Testis (tissue), 5 donors: ENCODE measurements at places on chromosomes 3 and 15.

DNA sequence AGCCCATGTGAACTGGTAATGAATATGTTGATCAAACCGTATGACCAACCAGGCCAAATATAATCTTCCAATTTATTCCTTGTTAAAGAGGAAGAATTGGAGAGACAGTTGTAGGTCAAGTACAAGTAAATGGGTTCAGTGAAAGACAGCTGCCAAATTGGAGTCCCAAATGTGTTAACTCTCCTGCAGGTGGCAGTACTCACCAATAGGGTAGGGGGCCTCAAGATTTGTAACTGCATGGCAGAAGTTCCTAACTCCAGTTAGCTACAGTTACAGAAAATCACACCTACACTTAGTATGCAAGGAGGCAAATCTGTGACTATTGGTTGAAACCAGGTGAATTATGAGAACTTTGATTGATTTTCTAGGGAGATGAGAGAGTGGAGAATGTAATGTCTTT, 278.0 kb downstream of the ZBBX start:
- DNase-seq = no peak

DNA sequence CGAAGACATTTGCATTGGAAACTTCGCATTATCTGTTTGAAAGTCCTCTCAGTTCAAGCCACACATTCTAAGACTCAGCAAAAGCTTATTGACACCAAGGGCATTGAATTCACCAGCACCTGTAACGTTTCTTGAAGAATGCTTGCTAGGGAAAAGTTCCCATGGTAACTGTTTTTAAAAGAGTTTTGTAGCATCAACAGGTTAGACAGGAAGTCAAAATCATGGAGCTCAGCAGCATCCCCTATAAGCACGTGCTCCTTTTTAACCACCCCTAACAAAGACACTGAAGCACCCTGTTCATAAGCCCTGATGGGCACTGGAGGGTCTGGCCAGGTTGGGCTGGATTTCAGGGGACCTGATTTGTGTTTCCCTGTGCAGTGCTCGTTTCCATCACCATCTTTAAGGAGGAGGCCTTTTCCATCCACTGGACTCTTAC, 229.7 kb upstream of the BHLHE40 start:
- DNase-seq = no peak

GRCh38 chr3:133941415-133941821, 45.7 kb upstream of the RAB6B start:
- no peak for DNase-seq

GRCh38 chr3:37526511-37526910, 335.2 kb upstream of the CTDSPL start:
- DNase-seq = peak; percentile 64

- no peak for DNase-seq
These were observed 24.1 kb downstream of the KAT2B start for GRCh38 chr3:20064387-20064786.

GRCh38 chr3:106125321-106125720, 256.5 kb upstream of the CBLB start:
- DNase-seq = no peak

- DNase-seq = peak; percentile 54
These were observed 85.5 kb upstream of the FGF12 start for GRCh38 chr3:192812743-192813383.

- DNase-seq = no peak
These were observed 12.6 kb upstream of the CGNL1 start for GRCh38 chr15:57363661-57364060.

- DNase-seq = no peak
These were observed 10.2 kb downstream of the SNRK start for GRCh38 chr3:43296565-43296964.

- DNase-seq = no peak
These were observed 59.3 kb downstream of the MEIS2 start for GRCh38 chr15:37041042-37041441.

- DNase-seq = no peak
These were observed 40.2 kb upstream of the CRTC3 start for GRCh38 chr15:90489514-90489913.

DNA sequence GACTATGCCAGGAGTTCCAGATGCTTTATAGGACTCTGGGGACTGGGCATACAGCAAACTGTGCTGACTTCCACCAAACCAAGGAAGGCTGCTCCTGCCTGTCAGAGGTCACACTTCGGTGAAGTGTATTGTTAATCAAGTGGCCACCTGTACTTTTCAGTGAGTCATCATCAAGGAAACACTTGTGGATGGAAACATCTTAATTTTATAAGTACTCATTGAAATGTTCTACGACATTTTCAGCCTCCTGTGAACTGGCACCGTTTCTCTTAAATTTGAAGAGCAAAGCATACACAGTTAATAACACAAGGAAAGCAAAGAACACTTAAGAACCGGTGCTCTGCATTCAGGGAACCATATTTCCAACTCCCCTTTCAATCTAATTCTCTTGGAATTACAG, 801.7 kb upstream of the DPPA4 start:
- no peak for DNase-seq

DNA sequence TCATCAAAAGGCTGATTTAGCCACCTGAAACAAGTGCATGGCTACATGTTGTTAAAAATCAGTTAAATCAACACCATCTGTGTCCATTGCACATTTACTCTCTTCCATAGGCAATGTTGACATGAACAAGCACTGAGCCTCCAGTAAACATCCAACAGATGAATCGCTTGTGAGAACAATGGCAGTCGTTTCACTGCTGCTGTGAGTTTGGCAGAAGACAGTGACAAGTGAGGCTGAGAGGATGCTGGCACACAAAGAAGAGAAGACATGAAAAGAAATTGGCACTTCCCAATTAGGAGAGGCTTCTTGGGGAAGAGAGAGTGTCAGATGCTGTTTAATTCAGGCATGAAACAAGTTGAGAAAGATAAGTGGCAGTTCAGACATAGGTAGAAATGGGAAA, 227.4 kb upstream of the STT3B start:
- DNase-seq = no peak

GRCh38 chr3:13113346-13114330, 40.4 kb upstream of the IQSEC1 start:
- DNase-seq = no peak

- DNase-seq = no peak
These were observed 53.8 kb downstream of the UNC13C start for GRCh38 chr15:54032066-54032465.

DNA sequence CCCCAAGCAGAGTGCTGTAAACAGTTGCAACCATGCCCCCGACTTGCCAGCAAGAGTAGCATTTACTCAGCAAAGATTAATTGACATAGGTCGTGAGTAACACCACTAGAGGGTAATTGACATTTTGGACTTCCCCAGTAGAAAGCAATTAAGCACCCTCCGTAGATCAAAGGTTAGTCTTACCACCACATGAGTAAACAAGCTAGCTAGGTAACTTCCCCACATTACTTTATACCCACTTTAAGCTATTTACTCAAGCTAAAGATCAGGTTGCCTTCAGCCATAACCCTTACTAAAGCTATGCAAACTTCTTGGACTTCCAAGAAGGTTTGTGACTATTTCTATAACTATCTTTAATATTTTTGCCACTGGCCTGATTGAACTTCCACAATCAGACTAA, 1072.7 kb downstream of the OTOL1 start:
- DNase-seq = no peak

DNA sequence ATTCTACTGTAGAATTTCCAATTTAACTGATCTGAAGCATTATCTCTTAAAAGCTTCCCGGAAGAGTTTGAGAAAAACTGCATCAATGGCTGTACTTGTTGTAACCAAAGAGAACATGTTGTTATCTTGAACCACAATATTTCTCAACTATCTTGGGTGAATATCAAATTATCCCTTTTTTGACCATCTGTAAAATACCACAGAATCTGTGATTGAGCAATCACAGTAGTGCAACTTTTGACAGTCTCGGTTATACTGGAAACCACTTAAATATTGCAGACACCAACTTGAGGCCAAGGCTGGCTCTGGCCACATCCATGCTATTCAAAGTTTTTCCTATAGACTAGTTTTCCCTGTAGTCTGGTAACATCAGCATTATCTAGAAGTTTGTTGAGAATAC, 842.8 kb upstream of the EPHA6 start:
- DNase-seq = no peak

GRCh38 chr3:195911946-195912270, 3.6 kb upstream of the TNK2 start:
- DNase-seq = no peak

GRCh38 chr15:66565141-66565641, 607 bp downstream of the LCTL start:
- DNase-seq = no peak

GRCh38 chr3:150256318-150256717, 151.8 kb upstream of the TSC22D2 start:
- no peak for DNase-seq

- no peak for DNase-seq
These were observed 3.4 kb upstream of the POLG start for GRCh38 chr15:89338036-89338435.

DNA sequence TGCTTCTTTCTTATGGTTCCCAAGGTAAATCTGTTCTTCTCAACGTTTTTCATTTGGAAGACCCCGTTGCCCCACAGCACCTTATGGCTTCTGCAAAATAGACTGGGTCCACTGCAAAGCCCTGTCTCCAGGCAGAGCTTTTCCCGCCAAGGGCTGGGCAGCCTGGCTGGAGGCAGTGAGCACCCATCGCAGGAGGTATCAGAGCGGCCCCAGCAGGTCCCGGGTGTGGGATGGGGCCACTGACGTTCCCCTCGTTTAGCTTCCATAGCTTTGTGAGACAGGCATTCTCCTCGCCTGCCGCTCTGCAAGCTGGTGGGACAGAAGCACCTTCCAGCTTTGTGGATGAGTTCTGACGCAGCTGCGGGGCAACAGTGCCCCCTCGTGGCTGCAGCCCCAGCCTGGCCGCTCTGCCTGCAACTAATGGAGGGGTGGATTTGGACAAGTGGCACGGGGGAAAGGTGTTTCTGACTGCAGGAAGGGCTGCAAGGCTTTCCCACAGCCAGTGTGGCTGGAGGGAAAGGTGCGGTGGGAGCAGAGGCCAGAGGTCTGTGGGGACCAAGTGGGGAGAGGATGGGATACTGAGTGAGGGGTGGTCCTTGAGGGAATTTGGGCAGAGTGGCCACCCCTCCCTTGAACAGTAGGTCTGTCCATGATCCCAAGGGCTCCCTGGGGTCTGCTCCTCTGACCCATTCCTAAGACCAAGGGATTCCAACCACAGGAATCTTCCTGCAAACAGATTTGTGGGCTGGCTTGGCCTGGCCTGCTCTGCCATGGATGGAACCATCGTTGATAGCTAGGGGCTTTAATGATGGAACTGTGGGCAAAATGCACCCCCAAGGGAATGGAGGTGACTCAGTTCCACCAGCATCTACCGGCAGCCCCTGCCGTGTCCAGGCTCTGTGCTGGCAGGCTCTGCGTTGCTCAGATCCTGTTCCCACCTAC, 99.4 kb downstream of the FBLN2 start:
- peak; percentile 93 for DNase-seq

DNA sequence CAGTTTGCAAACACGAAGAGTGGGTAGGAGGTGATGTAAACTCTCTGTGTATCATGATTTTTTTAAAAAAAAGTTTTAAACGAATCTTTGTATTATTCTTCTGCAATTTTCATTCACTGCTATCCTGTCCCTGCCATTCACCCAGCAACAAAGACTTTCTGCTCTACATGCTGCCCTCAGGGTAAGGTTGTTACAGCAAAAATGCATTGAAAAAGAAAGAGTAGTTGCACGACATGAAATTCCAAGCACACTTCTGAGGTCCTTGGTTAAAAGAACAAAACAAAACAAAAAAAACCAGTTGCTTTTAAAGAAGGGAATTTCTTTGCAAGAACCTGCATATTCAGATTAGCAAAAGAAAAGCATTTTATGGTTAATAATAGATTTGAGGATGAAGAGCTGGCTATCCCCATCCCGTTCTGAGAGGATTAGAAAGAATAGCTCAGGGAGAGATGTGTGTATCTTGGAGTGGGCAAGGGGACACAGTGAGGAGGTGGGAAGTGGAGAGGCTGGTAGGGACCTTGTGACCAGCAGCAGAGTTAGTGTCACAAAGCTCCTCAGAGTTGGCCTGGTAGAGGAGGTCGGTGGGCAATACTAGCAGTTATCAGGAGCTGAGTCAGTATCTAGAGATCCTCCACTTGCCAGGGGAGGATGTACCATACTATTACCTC, 290.8 kb downstream of the NEK10 start:
- DNase-seq = no peak

- no peak for DNase-seq
These were observed 1009.8 kb downstream of the TUSC7 start for GRCh38 chr3:117719316-117719926.
